ENCODE measurements at places on chromosomes 3 and 15.

DNA sequence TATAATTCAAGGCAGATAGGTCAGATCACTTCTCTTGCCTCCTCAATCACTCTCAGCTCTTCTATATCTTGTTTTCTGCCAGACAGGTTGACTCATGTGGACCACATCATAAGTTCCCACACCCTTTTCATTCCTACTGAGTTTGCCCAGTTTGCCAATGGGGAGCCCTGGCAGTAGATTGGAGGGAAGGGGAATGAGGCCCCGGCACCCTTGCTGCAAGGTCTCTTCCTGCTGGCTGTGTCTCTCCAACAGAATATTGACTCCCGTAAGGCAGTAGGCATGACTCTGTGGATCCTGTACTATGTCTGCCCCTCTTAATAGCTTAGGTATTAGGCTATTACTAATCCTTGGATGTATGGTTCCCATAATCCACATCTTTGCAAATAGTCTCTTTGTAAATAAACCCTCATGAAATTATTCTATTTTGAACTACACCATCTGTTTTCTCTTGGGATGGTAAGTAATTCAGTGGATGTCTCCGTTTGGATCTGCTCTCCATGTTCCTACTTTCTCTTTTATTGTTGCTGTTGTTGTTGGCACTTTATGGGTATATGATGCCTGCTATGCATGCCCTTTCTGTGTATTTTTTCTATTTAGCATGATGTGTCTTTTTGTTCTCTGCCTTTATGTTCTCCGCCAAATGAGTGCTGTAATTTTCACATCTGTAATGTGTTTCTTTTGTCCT lies 65.5 kb upstream of the DCBLD2 start:
- DNase-seq, result no peak

- DNase-seq, result no peak
These were observed 22.1 kb downstream of the SNX33 start for GRCh38 chr15:75669879-75670212.

GRCh38 chr15:79608066-79608864 lies 176.1 kb downstream of the MINAR1 start:
- no peak for DNase-seq

GRCh38 chr15:99929266-99929665 lies 196.0 kb upstream of the LYSMD4 start:
- no peak for DNase-seq

- no peak for DNase-seq
These were observed 40.6 kb downstream of the SLC25A26 start for GRCh38 chr3:66261355-66261754.

DNA sequence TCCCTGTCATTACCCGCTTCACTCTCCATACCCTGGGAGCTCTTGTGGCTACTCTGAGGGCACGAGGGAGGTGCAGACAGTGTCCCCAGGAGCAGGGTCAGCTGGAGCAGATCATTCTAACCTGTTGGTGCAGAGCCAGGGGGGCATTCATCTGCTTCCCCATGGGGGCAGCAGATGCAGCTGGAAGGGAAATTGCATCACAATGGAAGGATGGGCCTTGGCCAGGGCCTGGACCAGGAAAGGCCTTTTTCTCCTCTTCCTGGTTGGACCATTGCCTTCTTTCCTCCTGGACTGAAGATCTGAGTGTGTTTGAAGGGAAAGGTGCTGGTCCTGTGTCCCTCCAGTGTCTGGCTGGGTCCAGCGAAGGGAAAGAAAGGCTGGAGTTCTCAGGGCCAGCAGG lies 55.7 kb downstream of the EPHB1 start:
- DNase-seq, result no peak

- no peak for DNase-seq
These were observed 57.0 kb downstream of the DUT start for GRCh38 chr15:48388016-48388851.

- no peak for DNase-seq
These were observed 30.1 kb downstream of the SST start for GRCh38 chr3:187639927-187640568.

DNA sequence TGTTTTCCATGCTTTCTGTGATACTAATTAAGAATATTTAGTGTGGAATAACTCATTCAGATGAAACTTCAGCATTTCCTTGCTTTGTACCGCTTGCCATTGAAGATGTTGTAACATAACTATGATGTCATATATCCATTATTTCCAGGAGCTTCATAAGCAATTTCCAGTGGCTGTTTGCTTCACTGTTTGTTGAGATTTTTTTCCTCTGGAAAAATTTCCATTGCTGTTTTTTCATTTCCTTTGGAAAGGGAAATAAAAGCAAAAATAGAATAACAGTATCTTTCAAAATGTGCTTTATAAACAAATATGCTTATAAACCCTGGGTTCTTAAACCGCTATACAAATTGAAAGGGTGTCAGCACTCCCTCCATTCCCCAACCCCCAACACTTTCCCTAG lies 319.6 kb upstream of the SEMA6D start:
- no peak for DNase-seq

DNA sequence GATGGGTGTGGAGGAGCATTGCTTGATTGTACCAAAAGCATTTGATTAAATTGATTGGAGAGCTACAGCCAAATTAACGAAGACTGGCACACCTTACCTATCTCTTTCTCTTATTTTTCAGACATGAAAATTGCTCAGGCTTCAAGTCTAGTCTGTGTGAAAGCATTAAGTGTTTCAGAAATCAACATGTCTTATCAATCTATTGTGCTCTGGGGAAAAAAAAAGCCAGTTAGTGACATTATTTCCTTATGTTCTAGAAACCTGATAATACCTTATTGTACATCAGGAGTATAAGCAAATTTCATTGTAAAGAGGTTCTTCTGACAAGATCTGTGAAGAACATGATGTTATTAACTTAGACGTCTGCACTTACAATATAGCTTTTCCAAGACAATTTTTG lies 465.2 kb downstream of the IL5RA start:
- DNase-seq, result no peak

DNA sequence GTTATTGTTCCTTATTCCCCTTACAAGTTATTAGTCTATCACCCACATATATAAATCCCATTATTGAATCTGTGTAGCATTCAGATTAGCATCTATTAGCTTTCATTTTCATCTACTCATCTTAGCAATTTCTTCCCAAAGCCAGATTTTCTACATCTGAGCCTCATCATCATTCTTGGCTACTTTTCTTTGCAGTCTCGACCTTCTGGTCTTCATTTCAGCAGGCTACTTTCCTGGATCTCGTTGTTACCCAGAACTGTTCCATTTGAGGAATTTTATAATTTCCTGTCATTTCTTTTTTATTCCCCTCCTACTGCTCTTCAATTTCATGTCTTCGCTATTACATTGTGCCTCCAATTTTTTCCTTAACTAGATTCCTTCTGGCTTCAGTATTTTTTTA lies 51.8 kb downstream of the SPRED1 start:
- DNase-seq, result no peak

GRCh38 chr3:186275436-186275835 lies 86.6 kb downstream of the DGKG start:
- DNase-seq, result no peak

- DNase-seq, result no peak
These were observed 2.3 kb downstream of the GLYCTK start for GRCh38 chr3:52289747-52290595.

DNA sequence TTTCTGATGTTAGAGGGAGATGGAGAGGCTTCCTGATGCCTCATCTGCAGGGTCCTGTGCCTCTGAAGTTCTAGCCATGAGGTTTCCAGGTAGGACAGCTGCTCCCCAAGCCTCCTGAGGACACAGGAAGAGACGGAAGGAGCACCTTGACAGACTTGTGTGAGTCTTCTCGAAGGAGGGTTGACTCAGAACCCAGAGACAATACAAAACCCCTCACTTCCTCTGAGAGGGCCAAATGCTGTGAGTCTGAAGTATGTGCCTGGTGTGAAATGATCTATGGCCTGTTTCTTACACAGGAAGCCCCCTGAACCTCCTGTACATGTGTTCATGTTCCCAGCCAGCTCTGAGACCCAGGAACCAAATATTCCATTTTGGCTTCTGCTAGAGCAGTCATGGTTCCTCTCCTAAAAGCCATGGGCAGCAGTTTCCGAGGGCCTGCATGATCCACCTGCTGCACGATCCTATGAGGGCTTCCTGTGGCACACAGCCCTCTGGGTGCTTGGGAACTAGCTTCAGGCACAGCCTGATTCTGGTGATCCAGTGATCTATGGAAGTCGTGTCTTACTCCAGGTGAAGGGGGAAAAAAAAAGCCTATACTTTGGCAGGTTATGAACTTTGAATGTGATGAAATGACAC lies 62.2 kb downstream of the AAGAB start:
- DNase-seq, result no peak

GRCh38 chr15:54277834-54278233 lies 299.6 kb downstream of the UNC13C start:
- DNase-seq, result no peak

- DNase-seq, result no peak
These were observed 175.7 kb downstream of the TNIK start for GRCh38 chr3:171284308-171285075.

DNA sequence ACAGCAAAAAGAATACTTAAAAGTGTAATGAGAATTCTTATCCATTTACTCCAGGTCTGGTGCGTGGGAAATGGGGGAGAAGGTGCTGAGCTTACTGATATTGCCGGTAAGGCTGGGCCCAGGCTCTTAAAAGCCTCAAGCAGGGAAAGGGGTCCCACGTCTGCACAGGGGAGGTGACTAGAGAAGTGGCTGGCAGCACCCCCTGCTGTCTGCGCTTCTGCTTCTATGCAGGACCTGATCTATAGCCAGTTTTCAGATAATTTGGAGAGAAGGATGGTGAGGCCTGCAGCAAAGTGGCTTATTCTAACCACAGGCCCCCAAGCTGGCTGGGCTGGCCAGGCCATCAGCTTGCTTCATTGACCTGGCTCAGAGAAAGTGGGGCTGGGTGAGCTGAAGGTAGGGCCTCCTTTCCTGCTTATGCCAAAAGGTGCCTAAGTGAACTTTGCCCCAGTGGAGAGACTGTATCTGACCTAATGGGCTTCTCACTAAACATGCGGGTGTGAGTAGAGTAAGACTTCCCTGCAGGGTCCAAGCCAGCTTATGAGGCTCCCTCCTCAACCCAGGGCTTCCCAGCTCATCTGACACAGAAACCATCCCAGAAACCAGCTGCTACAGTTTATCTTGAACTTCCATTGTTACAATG lies 30.9 kb upstream of the ATP1B3 start:
- DNase-seq, result peak; percentile 4

GRCh38 chr3:10465161-10465560 lies 40.2 kb downstream of the ATP2B2 start:
- DNase-seq, result no peak

- DNase-seq, result no peak
These were observed 14.9 kb upstream of the ULK3 start for GRCh38 chr15:74857671-74858368.

- DNase-seq, result no peak
These were observed 1033.3 kb downstream of the IGSF11 start for GRCh38 chr3:118001380-118001779.

DNA sequence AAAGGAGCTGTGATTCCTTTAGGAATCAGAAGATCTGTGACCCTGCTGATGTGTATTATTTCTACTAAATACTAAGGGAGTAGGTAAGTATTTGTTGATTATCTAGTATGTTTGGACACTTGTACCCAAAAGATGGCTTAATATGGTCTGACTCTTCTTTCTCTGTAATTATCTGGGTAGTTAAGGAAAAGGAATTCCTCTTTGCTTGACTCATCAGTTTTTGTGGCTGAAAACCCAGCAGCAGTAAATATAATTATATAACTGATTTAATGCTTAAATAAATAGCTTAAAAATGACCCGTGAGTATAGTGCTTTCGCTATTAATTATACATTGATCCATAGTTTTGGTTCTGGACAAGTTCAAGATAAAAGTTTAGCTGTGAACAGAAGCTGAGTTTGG lies 155.8 kb downstream of the LRTM1 start:
- no peak for DNase-seq

DNA sequence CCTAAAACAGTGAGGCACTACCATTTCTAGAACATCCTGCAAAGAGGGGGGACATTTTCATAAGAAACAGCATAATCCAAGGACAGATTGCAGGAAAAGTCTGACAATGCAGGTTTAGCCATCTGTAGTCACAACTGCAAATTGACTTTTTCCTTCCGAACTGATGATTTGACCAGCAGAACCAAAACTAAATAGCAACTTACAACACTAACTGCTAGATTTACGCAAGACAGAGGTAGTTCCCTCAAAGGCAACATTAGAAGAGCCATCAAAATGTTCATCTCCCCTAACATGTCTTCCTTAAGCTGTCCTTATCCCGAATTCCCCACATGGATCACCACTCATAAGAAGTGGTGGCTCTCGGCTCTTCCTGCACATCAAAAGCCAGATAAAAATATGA lies 129.6 kb downstream of the GADL1 start:
- no peak for DNase-seq

DNA sequence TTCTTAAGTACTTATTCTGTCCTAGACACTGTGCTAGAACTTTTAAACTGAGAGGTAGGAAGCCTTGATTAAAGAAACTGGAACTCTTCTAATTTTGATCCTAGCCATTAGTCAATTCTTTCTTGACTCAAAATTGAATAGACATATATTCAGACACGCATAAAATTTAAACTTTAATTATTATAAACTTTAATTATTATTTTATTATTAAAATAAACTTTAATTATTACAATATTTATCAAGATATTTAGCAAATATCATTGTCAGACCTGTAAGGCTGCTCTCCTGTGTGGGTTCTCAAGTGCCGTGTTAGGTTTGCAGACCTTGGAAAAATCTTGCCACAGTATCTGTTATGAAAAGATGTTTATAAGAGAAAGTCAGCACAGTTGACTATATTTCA lies 562.9 kb downstream of the MECOM start:
- no peak for DNase-seq

DNA sequence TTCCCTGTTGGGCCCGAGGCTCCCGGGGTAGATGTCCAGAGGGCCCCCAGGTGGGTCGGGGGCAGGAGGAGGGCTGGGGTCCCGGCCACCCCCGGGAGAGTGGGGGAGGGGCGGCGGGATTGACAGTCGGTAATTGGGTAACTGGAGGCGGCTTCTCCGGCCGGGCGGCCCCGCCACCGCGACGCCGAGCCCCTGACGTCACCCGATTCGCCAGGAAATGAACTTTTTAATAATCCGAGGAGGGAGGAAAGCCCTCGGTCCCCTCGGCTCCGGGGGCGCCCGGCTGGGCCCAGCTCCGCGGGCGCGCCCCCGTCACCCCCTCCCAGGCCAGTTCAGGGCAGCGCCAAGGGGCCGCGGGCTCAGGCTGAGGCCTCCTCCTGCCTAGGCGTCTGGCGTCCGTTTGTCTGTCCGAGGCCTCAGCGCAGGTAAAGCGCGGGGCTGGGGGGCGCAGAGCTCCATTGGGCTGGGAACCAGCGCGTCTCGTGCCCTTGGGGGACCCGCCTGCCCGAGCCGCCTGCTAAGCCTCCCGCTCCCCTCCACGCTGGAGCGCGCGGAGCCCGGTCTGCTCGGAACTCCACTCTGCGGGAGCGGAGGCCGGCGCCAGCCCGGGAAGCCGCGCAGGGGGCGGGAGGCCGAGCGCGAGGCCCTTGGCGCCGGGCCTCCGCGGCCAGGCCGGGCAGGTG lies 3.9 kb downstream of the GATA2 start:
- DNase-seq, result no peak

DNA sequence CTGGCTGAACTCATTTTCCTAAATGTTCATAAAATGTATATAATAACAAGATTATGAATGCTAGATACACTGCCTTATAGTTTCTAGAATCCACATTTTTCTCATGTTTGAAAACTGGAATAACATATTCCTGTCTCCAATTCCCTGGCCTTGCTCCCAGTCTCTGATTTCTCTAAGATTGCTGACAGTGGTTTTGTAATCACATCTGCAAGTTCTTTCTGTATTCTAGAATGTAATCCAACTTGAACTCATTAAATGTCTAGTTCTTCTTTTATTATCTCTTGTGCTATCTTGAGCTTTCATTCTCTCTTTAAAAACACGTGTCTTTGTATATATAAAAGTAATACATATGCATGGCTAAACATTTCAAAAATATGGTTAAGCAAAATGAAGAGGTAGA lies 215.2 kb upstream of the ADAMTS9 start:
- DNase-seq, result no peak

- no peak for DNase-seq
These were observed 41.2 kb downstream of the LIPC start for GRCh38 chr15:58472821-58473581.

Data from stimulated activated CD4-positive, alpha-beta T cell treated with anti-CD3 and anti-CD28 coated beads, Interleukin-15, amount 100 ng/mL, for 1 hour (primary cell).